Fibroblast of skin of scalp (primary cell): ENCODE measurements at places on chromosomes 5 and 9.

GRCh38 chr9:93898502-93899426, 56.4 kb downstream of the BARX1 start:
- DNase-seq, result no peak

GRCh38 chr5:174610968-174611367, 113.4 kb upstream of the MSX2 start:
- no peak for DNase-seq

GRCh38 chr9:135885100-135885853, 22.1 kb downstream of the CAMSAP1 start:
- DNase-seq, result peak; percentile 49

GRCh38 chr9:99465231-99465907, 243.3 kb downstream of the SEC61B start:
- peak; percentile 60 for DNase-seq

GRCh38 chr5:164358531-164359259, 853.3 kb downstream of the MAT2B start:
- DNase-seq, result peak; percentile 87

GRCh38 chr5:108818613-108819272, 71.0 kb downstream of the FER start:
- peak; percentile 55 for DNase-seq

DNA sequence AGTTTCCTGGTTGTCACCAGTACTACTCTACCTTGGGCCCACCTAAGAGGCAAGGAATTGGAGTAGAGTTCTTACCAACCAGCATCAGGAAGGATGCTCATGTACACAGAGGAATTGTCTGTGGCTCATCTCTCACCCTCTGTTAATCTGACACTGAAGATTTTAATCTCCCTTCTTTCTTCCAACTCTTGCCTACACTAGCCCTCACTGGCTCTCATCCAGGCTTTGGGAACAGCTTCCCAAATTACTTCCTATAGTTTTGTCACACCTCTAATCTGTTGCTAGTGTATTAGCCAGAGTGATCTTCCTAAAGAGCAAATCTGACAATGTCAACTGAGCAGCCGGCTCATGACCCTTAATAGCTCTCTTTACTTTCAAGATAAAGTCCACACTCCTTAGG, 218.7 kb upstream of the TRIM32 start:
- DNase-seq, result no peak

DNA sequence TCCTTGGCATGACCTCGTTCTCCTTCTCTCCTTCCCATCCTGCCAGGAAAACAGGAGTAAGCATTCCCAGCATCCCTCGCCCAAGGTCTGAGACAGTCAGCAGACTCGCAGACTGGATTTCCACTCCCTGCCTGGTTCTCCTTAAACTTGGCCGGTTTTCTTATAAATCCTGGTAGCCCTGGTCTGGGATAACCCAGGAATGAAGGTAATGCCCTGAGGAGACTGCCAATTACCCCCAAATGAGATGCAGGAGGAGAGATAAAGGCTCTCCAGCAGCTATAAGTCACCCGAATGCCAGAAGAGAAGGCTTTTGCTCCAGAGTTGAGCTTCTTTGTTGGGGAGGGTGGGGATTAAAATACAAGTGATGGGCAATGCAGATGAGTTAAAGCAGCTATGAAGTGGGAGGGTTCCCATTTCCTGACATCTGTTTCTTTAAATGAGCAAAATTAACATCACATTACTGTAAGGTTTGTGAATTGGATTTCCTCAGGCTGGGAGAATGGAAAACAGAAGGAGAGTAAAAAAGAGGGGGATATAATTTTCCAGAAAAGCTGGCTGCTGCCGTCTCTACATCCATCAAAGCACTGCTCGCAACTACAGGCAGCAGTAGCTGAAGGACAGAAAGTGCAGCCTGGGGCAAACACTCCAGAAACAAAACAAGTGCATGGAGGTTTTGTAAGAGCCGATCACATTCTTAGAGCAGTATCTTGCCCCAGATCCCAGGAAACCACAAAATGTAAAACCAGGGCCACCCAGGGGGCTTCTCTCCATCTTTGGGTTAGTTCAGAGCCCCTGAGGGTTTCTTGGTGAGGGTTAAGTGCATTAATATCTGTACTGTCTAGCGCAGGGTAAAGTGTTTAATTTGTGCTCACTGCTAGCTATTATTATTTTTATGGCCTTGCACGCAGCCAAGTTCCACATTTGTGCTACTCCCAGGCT, 177.6 kb upstream of the PANK3 start:
- no peak for DNase-seq

DNA sequence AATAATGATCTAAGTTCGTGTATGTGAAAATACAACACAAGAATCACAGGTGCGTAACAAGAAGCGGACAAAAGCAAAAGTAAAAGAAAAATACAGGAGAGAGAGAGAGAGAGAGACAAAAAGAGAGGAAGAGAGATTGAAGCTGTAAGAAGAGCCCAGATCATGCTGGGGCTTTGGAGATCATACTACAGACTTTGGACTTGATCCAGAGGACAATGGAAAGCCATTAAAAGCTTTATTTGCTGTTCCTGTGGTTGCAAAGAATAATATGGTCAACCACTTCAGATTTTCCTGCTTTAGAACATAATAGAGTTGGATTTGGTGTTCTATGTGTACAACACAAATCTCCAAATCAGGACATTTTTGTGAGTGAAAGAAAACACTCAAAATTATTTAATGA, 561.4 kb downstream of the CAAP1 start:
- DNase-seq, result no peak

DNA sequence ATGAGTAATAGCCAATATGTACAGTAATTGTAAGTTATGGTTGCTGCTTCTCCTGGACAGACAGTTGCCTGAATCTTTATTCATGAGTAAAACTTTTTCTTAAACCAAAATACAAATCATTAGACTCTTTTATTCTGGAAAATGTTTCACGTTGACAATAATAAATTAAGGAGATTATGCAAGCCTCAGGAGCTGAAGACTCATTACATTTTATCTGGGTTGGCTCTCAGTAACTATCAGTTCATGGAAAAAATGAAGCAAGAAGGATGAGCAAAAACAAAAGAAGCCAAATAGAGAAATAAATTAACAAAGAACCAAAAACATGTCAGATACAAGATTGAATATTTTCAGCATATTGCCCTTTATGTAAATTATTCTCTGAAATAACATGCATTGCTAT, 88.9 kb upstream of the PRR16 start:
- DNase-seq, result no peak
